ENCODE measurements at places on chromosomes 12 and 14. TPM values are rescaled to one million over a fixed set of nuclear protein-coding genes. Genes with fewer than 3 reads are reported as not detected.

Gene CLEC2D
- 17.5 TPM for total RNA-seq

Gene TOGARAM1
- 77.0 TPM for total RNA-seq

Gene GPRC5A
- total RNA-seq, result 6.4 TPM

Gene STXBP6
- total RNA-seq, result 13.9 TPM

Gene CCDC175
- total RNA-seq, result 8.6 TPM

Gene KRT71
- 0.77 TPM for total RNA-seq

All from camera-type eye (tissue), 1 donor.